ENCODE measurements at places on chromosomes 7 and 10.

GRCh38 chr10:30858499-30858898 lies 173.2 kb downstream of the ZNF438 start:
- no peak overlapping the region for H3K4me3 ChIP-seq
- no peaks in the 10 kb centered on the region for H3K27me3 ChIP-seq
- H3K4me1 ChIP-seq = peaks cover 11% of the 10 kb centered on the region

DNA sequence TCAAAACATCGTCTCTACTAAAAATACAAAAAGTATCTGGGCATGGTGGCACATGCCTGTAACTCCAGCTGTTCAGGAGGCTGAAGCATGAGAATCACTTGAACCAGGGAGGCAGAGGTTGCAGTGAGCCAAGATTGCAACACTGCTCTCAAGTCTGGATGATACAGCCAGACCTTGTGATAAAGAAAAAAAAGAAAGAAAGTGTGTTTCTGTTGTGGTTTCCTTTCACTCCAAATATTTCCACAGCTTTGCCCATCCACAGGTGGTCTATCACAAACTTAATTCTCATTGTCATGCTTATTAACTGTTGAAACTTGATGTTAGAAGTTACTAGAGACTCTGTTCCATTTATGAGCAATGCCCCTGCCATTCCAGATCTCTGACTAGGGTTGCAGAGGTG lies 316.0 kb upstream of the SEMA3C start:
- H3K27me3 ChIP-seq = no peaks in the 10 kb centered on the region

DNA sequence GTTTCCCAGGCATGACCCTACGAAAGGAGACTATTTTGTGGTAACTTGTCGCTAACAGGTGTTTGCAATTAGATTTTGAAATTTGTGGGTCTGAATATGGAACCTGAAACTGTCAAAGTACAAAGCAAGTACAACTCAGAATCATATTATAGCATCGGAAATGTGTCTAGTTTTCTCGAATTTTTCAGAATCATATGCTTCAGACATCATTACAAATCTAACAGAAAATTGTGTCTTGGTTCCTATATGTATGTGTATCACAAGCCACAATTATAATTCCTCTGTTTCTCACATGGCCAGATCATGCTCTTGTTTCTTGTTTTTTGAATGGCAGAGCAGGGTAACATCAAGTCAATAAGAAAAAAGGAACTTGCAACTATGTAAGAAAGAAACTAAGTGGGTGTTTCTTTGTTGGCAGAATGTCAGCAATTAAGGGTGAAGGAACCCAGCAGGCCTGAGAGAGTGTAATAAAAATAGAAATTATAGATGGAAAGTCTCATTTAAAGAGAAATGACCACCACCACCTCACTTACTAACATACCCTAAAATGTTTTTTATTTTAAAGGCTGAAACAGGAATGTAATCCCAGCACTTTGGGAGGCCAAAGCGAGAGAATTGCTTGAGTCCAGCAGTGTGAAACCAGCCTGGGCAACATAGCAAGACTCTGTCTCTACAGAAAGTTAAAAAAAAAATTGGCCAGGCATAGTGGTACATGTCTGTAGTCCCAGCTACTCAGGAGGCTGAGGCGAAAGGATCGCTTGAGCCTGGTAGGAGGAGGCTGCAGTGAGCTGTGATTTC lies 51.3 kb downstream of the PRTFDC1 start:
- no peak overlapping the region for H3K4me3 ChIP-seq
- H3K4me1 ChIP-seq = peaks cover 7% of the 10 kb centered on the region
- no peak for DNase-seq
- H3K36me3 ChIP-seq = peaks cover 4% of the 10 kb centered on the region
- H3K27ac ChIP-seq = no peak overlapping the region
- no peaks in the 10 kb centered on the region for H3K27me3 ChIP-seq

DNA sequence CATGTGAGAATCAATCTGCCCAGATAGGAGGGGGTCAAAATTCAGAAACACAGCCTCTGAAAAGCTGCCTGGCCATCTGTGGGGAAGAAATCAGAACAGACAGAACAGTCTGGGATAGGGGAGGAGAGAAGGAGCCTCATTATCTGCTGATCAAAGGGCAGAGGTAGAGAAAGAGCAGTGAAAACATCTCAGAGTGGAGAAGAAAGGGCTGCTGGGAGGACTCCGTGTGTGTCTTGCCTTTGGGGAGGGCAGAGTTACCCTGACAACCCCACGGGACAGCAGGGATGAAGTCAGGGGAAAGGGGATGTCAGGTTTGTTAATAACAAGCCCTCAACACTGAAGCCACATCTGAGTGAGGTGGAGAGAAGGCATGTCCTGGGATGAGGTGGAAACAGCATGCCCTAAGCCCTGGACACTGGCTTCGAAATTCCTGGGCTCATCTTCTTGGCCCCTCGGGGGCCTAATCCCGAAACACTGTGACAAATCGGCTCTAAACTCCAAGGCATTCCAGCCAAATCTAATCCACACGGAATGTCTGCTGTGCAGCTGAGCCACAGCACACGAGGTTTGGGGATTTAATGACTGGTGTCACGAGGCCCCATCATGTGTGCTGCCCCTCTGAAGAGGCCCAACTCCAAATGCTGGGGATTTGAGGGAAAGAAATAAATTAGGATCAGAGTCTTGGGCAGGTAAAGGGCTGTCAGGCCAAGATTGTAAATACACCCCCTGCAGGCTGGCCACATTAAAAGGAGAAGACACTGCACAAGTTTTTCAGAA lies 82.8 kb upstream of the FGFR2 start:
- H3K36me3 ChIP-seq = peaks cover 8% of the 10 kb centered on the region
- peak overlapping the region; percentile 39 for H3K4me3 ChIP-seq
- no peaks in the 10 kb centered on the region for H3K27me3 ChIP-seq
- H3K4me1 ChIP-seq = peaks cover 57% of the 10 kb centered on the region
- DNase-seq = no peak

DNA sequence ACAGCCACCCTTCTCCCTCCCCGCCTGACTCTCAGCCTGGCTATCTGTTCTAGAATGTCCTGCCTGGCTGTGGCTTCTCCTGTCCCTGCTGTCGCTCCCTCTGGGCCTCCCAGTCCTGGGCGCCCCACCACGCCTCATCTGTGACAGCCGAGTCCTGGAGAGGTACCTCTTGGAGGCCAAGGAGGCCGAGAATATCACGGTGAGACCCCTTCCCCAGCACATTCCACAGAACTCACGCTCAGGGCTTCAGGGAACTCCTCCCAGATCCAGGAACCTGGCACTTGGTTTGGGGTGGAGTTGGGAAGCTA lies 1.2 kb downstream of the EPO start:
- no peak overlapping the region for H3K4me3 ChIP-seq
- H3K4me1 ChIP-seq = no peaks in the 10 kb centered on the region
- H3K27me3 ChIP-seq = peaks cover 78% of the 10 kb centered on the region
- peaks cover 8% of the 10 kb centered on the region for H3K36me3 ChIP-seq
- H3K27ac ChIP-seq = no peak overlapping the region
- DNase-seq = no peak

GRCh38 chr10:10160821-10161312 lies 856.8 kb upstream of the CELF2 start:
- peaks cover 5% of the 10 kb centered on the region for H3K4me1 ChIP-seq
- no peaks in the 10 kb centered on the region for H3K27me3 ChIP-seq
- H3K27ac ChIP-seq = no peak overlapping the region
- H3K36me3 ChIP-seq = peaks cover 21% of the 10 kb centered on the region

Measured in neural crest cell (in vitro differentiated cells).